LHCN-M2 (cell line): ENCODE measurements at places on chromosomes 6 and 20. TPM values are rescaled to one million over a fixed set of nuclear protein-coding genes. Genes with fewer than 3 reads are reported as not detected.

DNA sequence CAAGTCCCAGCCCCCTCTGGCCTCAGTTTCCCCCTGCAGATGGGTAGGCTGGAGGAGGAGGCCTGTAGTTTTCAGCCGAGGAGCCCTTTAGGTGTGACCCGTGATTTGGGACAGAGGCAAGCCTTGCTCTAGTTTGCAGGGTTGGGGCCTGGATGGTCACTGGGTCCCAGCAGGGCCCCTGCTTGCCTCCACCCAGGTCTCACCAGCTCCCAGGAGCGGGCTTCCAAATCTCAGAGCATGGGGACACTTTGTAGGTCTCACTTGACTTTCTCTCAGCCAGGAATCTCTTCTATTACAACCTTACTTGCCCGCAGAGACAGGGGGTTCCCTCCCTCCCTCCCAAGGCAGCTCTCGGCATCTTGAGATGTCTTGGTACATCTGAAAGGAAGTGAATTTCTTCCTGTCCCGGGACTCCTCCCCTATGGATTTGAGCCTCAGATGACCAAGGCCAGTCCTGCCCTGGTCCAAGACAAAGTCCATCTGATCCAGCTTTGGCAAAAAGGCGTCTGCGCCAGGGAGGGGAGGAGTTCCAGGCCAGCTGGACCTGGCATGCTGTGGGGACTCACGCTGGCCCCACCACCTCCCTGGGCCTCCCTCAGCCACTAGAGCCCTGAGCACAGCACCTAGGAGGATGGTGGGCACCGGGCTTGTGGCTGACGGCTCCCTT lies 47.4 kb downstream of the SRC start:
- DNase-seq: no peak

The ELOVL2 gene
- total RNA-seq: 0.06 TPM in 1 of 2 replicates, not detected in the other

DNA sequence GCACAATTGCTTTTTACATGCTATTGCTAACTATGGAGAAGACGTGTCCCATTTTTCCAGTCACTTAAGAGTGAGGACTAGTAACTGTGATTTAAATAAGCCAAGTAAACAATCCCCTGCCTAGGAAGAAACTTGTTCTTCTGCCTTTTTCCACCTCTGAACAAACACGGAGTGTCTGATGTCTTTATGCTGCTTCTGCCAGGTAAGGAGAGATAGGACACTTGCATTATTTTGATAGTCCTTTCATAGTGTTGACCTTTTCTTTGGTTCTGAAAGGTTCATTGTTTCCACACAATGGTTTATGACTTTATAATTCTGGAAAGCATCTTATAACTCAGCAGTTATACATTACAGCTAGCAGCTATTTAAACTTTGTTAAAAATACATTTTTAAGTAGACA lies 8.4 kb downstream of the LRP11 start:
- DNase-seq: no peak

DNA sequence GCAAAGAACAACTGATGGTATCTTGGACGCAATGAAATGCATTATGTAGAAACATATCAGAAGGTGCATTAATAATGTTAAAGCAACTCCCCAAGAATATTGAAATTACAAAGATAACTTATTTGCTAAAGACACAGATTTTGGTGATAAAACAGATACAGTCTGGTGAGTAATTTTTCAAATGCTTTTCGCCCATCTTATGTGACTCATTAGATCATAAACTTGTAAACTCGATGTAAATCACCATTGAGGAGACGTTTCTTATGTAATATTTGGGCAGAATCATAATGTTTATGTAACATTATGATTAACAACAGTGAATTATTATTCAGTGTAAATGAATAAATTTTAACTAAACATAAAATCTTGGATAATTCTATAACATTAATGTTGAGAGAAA lies 608.1 kb downstream of the KIF16B start:
- DNase-seq: no peak
